ENCODE measurements at places on chromosomes 12 and 14.

- DNase-seq = no peak
Measured at GRCh38 chr12:53532524-53533445, 25.5 kb upstream of the NPFF start.

DNA sequence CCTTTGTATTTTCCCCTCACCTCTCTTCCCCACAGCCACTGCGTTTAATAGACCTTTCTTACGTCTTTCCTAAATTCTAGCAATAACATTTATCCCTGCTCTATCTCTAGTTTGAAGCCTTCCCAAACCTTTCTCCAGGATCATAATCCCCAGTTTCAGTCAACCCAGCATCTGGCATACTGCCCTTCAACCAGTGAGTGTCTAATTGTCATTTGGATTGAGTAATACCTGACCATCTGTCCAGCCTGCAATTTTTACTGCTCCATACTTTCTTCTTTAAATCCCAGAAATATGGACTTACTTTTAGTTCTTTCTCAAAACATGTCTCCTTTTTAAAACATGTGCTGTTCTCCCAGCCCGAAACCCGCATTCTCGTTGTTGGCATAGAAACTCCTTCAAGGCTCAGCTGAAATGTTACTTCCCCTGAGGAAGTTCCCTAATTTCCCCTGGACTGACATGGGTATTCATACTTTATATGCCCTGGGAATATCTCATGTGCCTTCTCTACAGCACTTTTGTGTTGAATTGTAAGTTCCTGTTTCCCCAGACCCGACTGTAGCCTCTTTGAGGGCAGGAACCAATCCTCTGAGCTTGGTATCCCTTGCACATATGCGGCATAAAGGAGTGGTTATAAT lies 65.1 kb upstream of the ETV6 start:
- DNase-seq = no peak

DNA sequence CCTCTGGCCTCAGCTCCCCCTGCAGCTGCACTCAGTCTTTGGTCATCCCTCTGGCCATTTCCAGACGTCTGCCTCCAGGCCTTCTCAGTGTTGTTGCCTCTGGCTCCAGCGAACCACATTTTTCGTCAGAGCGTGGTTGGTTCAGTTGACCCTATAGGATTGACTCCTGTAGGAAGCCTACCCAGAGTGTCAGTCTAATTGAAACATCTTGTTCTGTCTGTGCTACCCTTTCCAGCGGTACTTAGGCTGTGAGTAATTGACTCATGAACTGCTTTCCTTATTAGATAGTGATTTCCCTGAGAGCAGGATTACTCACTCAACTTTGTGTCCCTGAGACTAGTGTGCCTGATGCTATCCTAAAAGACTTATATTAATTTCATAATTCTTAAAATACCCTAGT lies 373.2 kb downstream of the ATP23 start:
- no peak for DNase-seq

- DNase-seq = no peak
Measured at GRCh38 chr12:80936642-80937390, 918 bp downstream of the LIN7A start.

- DNase-seq = no peak
Measured at GRCh38 chr14:95413289-95414215, 93.8 kb upstream of the CLMN start.

DNA sequence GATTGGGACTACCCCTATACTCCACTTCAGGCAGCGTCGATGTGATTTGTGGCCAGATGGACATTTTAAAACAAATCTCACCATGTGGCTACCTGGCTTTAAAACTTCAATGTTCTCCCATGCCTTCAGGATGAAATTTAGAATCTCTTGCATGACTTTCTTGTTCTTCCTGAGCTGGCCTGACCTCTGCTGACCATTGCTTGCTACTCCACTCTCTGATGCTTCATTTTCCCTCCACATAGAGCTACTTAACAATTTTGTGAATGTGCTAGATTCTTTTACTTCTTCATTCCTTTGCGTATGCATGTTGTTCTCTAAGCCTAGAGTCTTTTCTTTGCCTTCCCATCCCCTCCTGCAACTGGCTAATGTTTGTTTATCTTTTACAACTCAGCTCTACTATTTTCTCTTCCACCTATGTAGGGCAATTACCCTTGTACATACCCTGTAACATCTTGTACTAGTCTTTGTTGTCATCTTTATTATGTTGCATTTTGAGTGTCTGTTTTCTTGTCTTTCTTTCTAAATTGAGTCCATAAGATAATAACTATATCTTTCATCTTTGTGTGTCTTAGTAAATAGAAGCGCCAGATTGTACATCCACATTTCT lies 41.2 kb downstream of the YLPM1 start:
- DNase-seq = no peak

DNA sequence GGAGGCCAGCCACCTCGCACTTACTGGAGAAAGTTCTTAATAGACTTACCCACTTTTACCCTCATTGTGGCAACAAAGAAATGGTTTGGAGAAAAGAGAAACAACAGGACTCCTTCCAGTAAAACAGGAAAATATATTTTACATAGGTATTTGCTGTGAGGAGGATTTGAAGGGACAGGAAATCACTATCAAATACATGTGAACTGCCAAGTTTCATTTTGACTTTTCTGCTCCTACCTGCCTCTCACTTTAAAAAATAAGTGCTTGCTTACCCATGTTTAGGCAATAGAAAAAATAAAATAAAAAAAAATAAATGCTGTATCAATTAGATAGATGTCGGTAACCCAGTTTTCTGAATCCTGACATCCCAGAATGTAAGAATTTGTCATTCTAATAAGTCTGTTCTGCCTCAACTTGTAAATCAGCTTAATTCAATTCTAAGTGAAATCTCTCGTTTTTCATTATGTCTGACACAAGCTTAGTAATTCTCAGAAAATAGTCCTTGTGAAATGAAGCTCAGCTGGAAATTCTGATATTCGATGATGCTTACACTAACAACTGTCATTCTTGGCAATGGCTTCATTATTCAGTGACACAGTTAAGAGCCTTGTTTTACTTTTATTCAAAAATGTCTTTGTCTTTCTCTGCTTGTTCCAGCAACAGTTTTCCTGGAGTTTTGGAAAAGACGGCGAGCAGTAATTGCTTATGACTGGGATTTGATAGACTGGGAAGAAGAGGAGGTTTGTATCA lies 131.3 kb downstream of the SLC5A8 start:
- DNase-seq = no peak

- DNase-seq = no peak
Measured at GRCh38 chr14:75301666-75302325, 23.2 kb downstream of the FOS start.

DNA sequence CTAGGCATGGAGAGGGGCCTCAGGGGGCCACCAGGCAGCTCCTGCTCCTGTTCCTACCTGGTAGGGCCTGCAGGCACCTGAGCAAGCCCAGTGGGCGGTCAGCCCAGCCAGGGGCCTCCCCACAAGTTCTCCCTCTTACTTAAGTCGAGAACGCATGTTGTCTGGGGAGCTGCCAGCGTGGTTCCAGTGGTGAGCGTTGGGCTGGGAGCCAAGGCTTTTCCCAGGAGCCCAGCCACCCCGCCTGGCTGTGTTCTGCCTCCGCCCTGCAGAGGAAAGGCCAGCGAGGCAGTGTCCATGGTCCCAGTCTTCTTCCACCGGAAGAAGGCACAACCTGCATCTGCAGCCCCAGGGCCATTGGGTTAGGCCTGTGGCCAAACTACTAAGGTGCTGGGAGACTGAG lies 1.4 kb downstream of the C14orf180 start:
- no peak for DNase-seq

- peak; percentile 82 for DNase-seq
Measured at GRCh38 chr12:124906606-124907261, 7.7 kb downstream of the UBC start.

DNA sequence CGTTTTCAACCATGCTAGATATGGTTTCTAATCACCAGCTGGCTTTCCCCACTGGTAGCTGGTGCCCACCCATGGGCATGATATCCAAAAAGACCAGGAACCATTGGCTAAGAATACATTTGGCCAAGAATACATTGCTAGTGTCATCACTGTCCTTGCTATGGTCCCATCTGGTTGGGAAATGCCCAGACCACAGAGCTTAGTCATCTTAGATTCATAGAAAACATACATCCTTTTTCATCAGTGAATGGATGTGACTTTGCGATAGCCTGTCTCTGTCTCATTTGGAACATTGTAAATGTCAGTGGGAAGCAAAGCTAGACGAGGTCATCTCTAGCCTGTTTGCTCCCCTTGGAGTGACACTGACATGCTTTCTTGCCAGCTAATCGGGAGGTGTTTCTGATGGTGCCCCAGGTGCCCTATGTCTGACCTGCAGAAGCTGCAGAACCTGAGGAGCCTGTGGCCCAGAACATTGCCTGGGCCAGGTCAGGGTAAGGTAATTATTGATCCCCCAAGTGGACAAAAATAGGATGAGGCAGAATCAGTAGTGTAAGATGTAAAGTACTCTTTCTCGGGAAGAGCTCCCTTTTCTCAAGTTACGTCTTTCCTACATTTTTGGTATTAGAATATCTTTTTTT lies 194.8 kb downstream of the SLC41A2 start:
- DNase-seq = no peak

DNA sequence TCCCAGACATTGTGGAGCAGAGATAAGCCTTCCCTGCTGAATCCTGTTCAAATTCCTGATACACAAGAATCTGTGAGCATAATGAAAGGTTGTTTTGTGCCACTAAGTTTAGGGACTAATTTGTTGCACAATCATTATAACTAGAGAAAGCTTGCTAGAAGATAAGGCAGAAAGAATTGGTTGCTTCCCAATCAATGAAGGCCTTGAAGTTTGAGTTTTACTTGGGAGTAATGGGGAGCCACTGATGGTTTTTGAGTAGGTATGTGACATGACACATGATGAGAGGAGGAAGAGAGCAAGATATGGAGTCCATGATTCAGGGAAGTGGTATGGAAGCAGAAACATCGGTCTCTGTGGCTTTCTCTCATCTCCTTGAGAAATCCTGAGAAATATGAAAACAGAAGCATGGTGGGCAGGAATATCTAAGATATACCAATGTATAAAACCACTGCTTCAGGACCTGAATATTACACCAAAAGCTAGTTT lies 13.3 kb upstream of the TCP11L2 start:
- no peak for DNase-seq

DNA sequence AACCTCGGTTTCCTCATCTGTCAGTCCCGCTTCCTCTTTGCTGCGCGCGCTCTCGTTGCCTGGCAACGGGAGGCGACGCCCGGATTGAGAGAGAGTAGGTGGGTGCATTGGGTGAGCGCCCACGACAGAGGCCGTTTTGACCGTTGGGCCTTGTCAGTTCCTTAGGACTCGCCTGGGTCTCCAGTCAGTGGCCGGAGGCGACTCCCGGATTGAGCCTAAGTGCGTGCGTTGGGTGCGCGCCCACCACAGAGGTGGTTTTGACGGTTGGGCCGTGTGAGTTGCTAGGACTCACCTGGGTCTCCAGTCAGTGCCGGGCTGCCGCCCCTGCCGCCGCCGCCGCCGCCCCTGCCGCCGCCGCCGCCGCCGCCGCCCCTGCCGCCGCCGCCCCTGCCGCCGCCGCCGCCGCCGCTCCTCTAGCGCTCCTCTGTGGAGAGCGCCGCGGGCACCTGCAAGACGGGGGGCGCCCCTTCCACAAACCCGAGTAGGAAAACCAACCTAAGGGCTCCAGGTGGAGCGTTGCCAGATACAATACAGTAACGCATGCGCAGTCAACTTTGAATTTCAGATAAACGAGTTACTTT lies 37.2 kb downstream of the APOBEC1 start:
- no peak for DNase-seq

GRCh38 chr12:4932576-4932975 lies 22.9 kb downstream of the KCNA1 start:
- no peak for DNase-seq

GRCh38 chr14:77142005-77142800 lies 612 bp upstream of the ZDHHC22 start:
- no peak for DNase-seq

DNA sequence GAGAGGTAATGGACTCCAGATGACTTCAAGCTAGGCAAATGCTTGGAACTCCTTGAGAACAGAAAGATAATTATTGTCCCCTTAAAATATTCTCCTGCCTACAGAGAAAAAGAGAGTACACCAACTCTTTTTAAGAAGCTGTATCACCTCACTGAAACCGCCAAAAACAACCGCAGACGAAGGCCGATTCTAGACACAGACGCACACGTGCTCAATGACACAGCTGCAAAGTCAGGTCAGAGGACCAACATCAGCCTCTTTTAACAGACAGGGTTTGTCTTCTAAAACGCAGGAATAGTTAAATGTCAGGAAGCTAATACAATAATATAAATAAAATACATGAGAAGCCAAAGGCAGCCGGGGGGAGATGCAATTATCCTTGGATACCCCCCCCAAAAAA lies 19.0 kb downstream of the SLC15A4 start:
- DNase-seq = no peak

DNA sequence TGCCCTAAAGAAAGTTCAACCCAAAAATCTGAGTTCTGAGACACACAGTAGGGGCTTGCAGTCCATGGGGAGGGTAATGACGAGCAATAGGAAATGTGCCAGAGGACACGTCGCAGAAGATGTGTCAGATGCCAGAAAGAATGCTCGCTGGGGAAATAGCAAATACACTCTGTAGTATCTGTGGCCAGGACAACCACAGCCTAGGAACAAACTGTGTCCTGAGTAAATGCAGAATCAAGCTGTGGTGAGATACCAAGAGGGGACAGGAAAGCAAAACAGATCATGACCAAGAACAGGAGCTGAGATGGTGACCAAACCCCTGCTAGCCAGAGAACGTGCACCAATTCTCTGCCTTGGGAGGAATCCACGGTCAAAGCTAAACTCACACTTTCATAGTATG lies 9.1 kb downstream of the CRACR2A start:
- no peak for DNase-seq

DNA sequence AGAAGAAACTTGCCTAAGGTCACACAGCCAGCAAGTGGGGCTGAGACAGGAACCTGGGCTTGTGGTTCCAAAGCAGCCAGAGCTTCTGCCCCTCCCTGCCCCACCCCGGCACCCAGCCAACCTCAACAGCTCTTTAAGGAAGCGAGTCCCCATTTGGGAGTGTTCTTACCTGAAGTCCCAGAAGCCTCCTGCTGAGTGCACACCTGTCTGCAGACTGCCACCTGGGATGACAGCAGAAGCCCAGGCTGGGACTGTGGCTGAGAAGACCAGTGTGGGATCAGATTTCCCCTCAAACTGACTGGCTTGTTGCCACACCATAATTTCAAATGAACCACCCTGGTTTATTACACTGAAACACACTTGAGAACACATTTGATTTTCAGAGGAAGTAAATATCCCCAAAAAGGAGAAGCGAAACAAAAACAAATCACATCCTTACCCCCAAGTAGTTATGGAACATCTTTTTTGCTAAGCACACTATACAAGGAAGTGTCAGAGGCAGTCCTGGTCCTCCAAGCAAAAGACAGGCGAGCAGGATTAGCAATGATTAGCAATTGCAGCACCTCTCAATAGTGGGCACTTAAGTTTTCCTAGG lies 6.3 kb upstream of the RIN3 start:
- DNase-seq = no peak

GRCh38 chr12:121781998-121782979 lies 11.2 kb downstream of the RHOF start:
- no peak for DNase-seq

DNA sequence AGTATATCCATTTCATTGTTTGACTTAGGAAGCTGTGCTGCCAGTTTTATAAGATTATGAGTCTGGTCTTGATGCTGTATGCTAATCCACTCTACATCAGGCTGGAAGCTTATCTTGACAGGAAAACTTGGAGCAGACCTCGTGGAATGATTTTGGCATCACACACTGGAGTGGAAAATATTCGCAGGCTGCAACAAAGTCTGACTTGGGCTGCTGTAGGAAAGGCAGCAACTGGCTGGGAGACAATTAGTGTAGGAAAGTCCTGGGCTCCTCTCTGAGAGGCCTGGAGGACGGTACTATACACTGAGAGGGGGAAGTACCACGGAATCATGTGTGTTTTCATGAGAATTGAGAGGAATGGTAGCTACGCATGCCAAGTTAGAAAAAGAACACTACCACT lies 383.7 kb downstream of the ETNK1 start:
- no peak for DNase-seq

GRCh38 chr12:127121494-127122084 lies 1145.4 kb upstream of the TMEM132C start:
- DNase-seq = no peak
